ENCODE measurements at places on chromosomes 4 and X.

- no peak for DNase-seq
Observed at GRCh38 chrX:132532097-132532496, 43.3 kb upstream of the MBNL3 start.

DNA sequence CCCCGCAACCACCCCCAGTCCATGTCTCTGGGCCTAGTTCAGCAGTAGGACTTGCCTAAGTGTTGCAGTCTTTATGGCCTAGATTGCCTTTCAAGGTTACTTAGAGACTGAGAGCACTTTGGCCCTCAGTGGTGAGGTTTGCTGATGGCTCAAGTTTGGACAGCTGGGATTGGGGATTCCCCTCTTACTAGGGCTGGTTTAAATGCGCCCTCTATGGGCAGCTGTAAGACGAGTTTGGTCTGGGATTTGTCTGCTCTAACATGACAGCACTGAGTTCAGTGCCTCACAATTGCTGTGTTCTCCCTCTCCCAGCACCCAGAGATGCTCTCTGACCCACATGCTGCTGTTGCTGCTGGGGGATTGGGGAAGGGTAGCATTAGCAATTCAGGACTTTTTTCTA is 23.1 kb downstream of the DACH2 start:
- no peak for DNase-seq

DNA sequence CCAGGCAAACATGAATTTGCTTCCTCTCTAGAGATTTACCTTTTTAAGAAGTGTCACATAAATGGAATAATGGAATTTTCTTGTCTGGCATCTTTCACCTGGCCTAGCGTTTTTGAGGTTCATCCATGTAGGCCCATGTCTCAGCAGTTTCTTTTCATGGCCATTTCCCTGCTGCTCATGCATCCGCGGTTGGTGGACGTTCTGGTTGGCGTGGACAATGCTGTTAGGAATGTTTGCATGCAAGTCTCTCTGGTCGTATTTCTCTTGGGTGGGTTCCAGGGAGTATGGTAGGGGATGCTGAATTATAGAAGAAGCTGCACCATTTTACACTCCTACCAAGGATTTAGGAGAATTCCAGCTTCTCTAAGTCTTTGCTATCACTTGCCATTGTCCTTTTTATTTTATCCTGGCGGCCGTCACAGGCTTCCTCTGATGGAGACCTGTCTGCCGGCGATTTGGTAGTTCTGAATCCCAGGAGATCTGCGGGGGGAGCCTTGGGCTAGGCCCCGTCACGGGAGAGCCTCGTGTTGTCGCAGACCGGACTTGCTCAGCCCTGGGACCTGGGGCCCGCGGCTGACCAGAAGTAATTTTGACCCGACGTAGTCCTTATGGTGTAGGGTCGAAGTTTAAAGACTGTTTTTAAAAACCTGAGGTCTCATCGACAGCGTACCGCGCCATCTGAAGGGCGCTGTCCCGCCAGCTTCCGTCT is 56.9 kb upstream of the TADA2B start:
- no peak for DNase-seq

- no peak for DNase-seq
Observed at GRCh38 chr4:94523033-94523580, 71.4 kb downstream of the PDLIM5 start.

DNA sequence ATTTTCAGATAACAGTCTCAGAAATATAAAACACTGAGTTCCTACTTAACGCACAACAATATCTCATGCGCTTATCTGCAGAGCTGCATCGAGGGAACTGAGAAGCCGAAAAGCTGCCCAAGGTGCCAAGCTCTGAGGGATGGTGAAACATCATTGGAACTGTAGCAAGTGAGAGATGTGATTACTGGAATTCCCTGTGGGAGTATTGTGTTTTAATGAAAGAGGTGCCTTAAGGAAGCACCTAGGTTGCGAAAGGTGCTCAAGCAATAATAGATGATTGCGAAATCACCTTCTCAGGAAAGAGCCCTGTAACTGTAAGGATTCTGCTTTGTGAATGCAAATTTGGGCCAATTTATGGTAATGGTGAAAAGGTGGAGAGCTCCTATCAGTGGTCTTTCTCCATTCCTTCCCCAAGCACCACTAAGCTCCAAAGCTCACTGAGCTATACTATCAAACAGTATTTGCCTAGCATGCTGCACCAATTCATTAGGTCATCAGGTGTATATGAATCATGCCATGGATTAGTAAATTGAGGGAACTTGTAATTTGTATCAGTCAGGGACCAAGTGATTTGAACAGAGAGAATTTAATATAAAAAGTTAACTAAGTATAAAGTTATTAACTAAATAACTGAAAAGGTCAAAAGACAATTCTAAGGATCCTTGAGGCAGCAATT is 59.0 kb upstream of the ATP8A1 start:
- no peak for DNase-seq

DNA sequence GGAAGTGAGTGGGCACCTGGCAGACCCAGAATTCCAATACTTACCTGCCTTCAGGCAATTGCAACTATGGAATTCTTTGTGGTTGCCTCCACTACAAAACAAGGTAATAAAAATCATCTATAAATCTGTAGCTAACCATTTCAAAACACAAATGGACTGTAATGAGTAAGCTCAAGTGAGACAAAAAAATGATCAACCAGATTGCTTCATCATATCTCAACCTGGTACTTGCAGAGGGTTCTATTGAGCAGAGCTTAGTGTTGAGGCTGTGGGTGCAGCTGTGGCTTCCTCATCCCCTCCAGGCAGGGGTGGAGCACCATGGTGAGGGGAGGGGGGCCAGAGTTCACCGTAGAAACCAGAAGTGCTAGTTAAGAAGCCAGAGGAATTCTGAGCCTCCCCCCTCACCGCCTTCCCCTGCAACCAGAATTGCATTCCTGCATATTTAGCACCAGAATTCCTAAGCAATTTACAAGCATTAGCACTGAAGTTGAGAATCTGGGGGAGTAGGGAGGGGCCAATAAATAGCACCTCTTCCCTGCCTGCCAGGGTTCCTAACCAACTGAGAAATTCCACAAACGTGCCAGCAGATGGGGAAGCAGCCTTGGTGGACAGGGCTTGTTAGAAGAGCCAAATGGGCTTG is 11.5 kb downstream of the CTAG1A start:
- DNase-seq, result no peak

DNA sequence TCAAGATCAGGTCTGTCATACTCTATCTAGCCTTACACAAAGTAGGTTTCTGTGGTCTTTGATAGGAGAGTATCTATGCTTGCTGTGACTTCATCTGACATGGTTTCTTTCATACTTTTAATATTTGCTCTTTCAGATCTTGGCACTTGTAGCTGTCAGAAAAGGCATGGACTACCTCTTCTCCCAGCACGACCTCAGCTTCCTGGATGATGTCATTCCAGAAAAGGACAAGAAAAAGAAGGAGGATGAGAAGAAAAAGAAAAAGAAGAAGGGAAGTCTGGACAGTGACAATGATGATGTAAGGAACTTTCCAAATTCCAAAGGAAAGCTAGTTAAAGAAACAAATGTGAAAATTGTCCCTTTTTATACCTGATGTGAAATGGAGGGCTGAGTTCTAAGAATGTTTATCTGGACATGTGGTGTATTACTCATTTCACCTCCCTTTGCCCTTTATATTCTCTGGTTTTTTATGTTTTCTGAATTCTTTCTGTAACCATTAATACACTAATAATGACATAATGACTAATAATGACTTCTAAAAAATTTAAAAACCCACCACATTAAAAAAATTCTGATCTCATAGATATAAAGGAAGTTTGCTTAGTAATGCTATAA is 221.2 kb downstream of the SLC4A4 start:
- no peak for DNase-seq

- DNase-seq, result no peak
Observed at GRCh38 chr4:63904201-63904600, 505.0 kb downstream of the TECRL start.

DNA sequence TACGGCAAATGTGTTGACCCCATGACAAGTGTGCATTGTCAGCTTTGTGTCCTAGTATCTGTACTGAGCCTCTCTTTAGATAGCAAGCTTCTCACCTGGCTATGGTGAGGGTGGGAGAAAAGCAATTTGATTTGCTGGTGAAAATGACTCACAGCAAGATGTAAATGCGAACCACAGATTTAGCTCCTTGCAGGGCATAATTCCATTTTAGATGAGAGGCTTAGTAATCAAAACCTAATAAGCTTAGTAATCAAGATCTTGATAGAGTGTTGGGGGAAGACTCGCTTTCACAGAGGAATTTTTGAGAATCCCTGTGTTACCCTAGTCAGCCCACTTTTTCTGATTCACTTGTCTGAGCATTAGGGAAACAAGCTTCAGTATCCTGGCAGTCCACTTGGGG is 7.7 kb upstream of the OCIAD2 start:
- DNase-seq, result no peak

GRCh38 chr4:1191621-1192020 is 19.2 kb upstream of the SPON2 start:
- DNase-seq, result no peak
